ENCODE measurements at places on chromosomes 1 and 21.

DNA sequence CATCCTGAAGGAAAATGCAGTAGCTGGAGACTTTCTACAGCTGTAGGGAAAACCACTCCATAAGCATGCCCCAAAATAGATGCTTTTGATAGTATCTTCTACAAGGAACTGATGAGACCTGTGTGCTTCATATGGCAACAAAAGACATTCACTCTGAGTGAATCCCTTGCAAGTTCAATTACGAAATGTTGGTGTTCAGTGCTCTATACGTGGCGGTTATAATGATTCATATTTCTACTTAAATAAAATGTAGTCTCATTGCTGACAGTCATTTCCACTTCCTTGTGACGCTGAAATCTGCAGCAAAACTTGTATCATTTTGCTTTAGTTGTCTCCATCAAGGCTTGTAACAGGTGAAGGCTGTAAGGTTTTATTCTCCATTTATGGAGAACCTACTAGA is 20.6 kb downstream of the TOR1AIP2 start:
- no peak for DNase-seq

DNA sequence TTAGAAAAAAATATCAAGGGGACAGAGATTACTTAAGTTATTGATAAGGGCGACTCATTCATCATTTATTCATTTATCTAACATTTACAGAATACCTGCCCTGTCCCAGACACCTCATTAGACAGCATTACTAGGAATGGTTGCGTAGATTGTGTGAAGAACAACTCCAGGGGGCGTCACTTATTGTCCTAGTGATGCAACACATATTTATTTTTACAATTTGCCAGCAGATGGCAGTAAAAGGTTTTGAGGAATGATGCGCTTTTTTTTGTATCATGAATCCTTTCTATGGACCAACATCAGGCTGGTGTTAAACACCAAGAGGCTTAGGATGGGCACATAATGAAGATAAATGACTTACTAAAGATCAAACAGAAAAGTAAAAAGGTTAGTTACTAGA is 5.5 kb downstream of the NCAM2 start:
- DNase-seq: peak; percentile 54

DNA sequence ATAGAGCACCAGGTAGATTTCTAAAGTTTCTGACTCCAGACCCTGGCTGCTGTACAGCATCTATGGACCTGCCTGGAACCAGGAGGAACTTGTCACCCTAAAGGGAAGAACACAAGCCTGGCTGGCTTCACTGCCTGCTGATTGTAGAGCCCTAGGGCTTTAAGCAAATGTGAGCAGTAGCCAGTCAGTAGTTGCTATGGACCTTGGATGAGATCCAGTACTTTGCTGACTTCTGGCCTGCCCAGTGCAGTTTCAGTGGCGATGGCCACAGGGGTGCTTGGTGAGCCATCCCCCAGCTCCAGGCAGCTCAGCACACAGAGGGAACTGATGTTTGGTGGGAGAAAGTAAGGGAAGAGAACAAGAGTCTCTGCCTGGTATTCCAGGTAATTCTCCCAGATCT is 68.4 kb downstream of the ATP6V1G3 start:
- no peak for DNase-seq

DNA sequence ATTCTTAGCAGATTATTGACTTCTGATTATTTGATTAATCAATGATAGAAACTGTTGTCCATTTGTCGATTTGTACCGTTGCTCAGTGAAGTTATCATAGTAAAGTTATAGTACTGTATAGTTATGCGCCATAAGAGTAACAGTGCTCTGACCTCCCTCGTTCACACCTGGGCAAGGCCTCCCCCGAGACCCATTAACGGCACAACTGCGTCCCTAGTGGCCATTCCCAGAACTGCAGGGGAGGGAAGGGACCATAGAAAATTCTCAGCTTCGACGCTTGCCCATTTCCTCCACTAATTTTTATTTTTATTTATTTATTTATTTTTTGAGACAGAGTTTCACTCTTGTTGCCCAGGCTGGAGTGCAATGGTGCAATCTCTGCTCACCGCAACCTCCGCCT is 334.4 kb downstream of the DSCAM start:
- no peak for DNase-seq

- DNase-seq: no peak
These were observed 42.6 kb upstream of the USP25 start for GRCh38 chr21:15687208-15687607.
